T follicular helper cell (primary cell): ENCODE measurements at places on chromosomes 6 and 20.

- DNase-seq = no peak
Measured at GRCh38 chr6:139198529-139199288, 63.8 kb downstream of the HECA start.

DNA sequence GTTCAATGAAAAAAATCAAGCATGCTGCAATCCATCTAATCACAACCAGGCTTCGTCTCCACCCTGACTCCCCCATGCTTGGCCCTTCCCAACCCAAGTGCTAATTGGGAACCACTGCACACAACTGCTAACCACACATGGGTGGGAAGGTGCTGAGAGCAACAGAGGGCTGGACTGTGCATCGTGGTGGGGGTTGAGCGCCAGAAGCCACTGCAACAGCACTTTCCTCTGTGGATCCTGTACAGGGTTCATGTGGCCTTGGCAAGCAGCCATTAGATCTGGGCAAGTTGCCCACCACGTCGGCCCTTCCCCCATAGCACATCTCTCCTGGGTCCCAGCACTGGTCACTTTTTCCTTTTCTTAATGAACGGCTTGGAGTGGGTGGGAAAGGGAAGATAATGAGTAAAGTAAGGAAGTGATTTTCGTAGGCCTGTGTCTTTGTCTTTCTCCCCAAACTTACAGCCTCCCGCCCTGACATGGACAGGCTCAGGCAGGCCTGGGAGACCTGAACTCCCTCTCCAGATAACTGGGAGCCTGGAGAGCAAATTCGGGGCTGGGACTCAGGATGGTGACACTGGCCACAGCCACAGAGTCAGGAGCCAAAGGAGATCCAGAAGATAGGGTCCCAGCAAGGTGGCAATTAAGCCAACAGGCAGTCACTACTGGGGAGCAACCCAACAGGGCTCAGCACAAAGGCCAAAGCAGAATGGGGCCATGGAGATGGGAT lies 34.4 kb upstream of the MRPS10 start:
- DNase-seq = no peak

- DNase-seq = no peak
Measured at GRCh38 chr6:39086711-39087110, 28.3 kb downstream of the SAYSD1 start.

- DNase-seq = no peak
Measured at GRCh38 chr6:10151144-10151915, 263.5 kb downstream of the TFAP2A start.

DNA sequence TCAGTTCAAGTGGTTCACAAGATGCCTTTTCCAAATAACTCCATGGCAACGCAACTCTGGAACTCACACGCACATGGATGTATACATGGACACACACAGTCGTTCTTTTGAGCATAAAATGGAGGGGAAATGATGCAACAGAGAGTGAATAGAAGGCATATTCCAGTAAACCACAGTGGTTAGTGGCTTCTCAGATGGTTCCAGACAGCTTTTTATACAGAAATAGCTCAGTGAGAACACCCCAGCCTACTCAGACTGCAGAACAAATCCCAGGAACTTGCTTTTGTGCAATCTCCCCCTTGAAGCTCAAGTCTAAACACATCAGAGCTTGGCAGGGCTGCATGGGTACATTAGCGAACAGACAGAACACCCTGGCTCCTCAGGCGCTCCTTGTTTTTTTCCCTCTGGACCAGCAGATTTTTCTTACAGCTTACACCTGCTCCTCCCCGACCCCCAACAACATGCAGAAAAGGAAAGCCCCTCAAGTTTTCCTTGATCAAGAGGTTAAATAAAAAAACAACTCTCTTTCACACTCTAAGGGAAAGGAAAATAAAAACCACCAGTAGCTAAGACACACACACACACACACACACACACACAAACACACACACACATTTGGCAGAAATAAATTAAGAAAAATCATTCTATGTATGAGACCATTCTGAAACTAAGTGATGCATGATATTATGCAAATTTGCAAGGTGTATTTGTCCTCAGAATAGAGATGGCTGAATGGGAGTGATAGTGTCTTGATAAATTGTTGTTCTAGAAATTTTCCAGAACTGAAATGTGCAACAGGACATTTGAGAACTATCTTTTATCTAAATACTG lies 51.2 kb upstream of the RANBP9 start:
- no peak for DNase-seq

GRCh38 chr20:4352348-4352747 lies 337.0 kb upstream of the RNF24 start:
- no peak for DNase-seq

GRCh38 chr6:53175027-53175426 lies 26.4 kb upstream of the GCM1 start:
- DNase-seq = no peak

GRCh38 chr20:1588533-1589460 lies 31.0 kb downstream of the SIRPB1 start:
- no peak for DNase-seq

- no peak for DNase-seq
Measured at GRCh38 chr20:21437816-21438215, 40.5 kb upstream of the NKX2-4 start.

- no peak for DNase-seq
Measured at GRCh38 chr6:23533944-23534343, 592.1 kb upstream of the NRSN1 start.

DNA sequence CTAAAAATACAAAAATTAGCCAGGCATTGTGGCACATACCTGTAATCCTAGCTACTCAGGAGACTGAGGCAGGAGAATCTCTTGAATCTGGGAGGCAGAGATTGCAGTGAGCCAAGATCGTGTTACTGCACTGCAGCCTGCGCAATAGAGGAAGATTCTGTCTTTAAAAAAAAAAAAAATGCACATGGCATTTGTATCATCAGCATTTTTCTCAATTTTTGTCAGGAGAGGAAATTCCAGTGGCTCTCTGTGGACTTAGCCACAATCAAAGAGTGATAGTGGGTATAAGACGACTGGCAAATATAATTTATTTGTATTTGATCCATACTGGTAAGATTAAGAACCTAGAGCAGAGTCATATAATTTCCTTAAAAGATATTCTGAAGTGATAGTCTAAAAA lies 28.6 kb downstream of the DEFB114 start:
- no peak for DNase-seq

DNA sequence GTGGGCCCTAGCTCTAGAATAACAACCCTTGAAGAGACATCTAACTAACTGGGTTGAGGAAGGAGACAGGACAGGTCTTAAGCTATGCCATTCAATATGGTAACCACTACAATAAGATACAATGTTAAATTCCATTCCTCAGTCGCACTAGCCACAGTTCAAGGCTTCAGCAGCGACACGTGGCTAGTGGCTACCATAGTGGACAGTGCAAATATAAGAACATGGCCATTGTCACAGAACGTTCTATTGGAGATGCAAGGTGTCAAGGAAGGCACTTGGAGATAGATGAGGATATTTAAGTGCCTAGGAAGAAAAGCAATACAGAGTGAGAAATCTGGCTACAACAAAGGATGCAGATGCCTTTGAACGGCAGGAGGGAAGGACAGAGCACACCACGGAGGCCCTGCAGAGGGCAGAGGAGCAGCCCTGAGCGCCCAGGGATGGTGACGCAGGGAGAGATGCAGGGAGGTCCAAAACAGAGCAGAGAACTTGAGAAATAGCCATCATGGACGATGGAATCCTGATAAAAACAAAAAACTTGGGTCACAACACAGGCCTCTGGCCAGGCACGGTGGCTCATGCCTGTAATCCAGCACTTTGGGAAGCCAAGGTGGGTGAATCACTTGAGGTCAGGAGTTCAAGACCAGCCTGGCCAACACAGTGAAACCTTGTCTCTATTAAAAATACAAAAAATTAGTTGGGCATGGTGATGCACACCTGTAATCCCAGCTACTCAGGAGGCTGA lies 140.7 kb downstream of the ZMYND8 start:
- no peak for DNase-seq
